Liver (tissue), 10 donors: ENCODE measurements at places on chromosomes 5 and 9. TPM values are rescaled to one million over a fixed set of nuclear protein-coding genes. Genes with fewer than 3 reads are reported as not detected.

- no peak for DNase-seq
Measured at GRCh38 chr5:172637110-172637580, 3.9 kb upstream of the NEURL1B start.

- peak; percentile 83 for DNase-seq
Measured at GRCh38 chr9:89000973-89001916, 10.0 kb downstream of the S1PR3 start.

GRCh38 chr5:172730981-172731679 is 39.9 kb downstream of the DUSP1 start:
- no peak for DNase-seq

DNA sequence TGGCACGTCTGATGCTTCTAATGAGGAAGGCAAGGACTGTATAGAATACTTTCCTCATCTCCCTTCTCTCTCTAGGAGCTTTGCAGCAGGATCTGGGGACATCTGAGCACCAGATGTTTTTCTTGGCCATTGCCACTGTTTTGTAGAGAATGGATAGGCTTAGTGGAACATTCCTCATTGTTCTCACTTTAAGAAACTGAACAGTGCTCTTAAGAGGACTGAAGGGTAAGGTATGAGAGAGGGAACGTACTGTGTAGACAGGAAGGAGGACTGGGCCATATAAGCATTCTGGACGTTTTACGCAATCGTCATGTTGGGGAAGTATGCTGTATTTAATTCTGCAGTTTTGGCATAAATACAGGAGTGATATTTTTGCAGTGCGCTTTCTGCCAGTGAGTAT is 70.6 kb downstream of the SMARCA2 start:
- DNase-seq = no peak

- DNase-seq = no peak
Measured at GRCh38 chr9:97735070-97735600, 38.0 kb upstream of the XPA start.

GRCh38 chr9:115194216-115194615 is 76.3 kb upstream of the TNC start:
- no peak for DNase-seq

- no peak for DNase-seq
Measured at GRCh38 chr9:33993104-33993503, 55.6 kb downstream of the UBAP2 start.

- DNase-seq = no peak
Measured at GRCh38 chr9:124590889-124591641, 83.9 kb upstream of the NR5A1 start.

DNA sequence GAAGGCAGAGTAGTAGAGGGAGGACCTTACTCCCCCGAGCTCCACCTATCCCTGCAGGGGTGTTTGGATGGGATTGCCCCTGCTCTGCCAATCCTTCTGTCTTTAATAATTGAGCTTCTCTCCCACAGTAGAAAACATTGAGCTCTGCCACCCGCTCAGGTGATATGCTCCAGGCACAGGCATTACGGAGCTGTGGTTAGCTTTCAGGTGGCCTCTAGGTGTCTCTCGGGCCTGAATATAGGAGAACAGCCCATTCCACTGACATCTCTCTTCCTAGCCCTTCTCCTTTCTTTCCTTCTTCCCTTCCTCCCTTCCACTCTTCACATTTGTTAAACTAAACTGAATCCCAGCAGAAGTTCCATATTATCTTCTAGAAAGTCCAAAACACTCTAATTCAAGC is 203.4 kb downstream of the SYK start:
- DNase-seq = no peak

- peak; percentile 62 for DNase-seq
Measured at GRCh38 chr9:137127301-137128157, 11.4 kb upstream of the GRIN1 start.

DNA sequence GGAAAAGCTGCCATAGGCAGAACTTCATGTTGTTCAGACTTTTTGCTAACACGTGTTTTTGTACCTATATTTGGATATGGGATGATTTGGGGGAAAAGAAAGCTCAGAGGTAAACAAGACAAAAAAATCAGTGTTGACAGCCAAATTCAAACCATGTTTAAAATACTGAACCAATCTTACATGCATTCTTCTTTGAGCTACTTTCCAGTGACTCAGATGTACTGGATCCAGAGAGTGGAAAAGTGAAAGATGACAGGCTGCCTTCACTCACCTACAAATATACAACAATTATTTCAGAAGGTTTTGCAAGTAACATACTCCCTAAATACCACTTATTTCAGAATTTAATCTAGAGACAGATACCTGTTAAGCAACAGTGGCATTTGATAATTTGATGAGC is 165.7 kb downstream of the MPDZ start:
- no peak for DNase-seq

DNA sequence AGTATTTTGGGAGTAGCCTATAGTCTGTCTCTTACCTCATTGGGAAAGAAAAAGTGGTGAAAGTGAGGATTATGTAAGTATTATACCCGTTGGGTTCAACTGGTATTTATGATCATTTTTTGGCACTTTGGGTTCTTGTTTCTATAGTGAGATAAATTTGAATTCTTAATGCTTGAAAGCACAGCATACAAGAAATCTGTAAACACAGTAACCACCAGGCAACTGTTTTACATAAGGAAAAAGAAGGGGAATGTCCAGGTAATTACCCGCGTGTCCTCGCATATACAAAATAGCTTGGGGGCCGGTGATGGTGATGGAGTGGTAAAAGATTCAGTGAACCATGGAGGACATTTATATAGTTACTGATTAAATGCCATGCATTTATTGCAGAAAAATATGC is 60.5 kb downstream of the BASP1 start:
- no peak for DNase-seq

GRCh38 chr9:23769307-23769935 is 56.6 kb downstream of the ELAVL2 start:
- DNase-seq = no peak

GRCh38 chr9:6897898-6898302 is 140.1 kb downstream of the KDM4C start:
- DNase-seq = no peak

- DNase-seq = no peak
Measured at GRCh38 chr5:73605223-73606087, 20.5 kb upstream of the ARHGEF28 start.

GRCh38 chr5:169548315-169548714 is 35.3 kb upstream of the SPDL1 start:
- DNase-seq = no peak

DNA sequence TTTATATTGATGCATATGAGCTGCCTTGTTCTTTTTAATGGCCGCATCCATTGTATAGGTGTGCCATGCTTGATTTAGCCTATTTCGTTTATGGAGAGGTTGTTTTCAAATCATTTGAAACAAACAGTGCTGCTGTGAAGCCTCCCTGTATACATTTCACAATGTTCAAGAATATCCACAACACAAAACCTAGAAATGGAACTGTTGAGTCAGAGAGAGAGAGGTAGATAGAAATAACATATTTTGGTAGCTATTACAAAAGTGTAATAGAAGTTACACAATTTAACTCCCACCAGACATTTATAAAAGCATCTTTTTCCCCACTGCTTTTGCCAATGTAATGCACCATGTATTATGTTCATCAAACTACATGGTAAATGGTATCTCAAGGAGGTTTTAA is 82.0 kb downstream of the FRMD3 start:
- DNase-seq = no peak

DNA sequence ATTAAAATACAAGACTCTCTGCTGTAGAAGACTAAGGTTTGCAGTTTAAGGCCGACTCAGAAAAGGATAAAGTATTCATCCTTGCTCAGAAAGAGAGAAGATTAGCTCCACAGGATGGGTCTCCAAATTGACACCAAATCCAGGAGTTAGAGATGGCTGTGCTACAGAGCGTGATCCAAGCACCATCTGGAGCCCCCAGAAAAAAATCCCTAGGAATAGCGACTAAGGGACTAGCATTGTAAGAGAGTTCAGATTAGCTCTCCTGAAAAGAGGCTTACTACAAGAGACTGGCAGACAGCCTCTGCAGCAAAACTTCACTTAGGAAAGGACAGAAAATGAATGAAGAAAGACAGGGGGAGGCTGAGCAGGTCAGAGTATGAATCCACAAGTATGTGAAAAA is 3.7 kb downstream of the SIL1 start:
- DNase-seq = no peak

DNA sequence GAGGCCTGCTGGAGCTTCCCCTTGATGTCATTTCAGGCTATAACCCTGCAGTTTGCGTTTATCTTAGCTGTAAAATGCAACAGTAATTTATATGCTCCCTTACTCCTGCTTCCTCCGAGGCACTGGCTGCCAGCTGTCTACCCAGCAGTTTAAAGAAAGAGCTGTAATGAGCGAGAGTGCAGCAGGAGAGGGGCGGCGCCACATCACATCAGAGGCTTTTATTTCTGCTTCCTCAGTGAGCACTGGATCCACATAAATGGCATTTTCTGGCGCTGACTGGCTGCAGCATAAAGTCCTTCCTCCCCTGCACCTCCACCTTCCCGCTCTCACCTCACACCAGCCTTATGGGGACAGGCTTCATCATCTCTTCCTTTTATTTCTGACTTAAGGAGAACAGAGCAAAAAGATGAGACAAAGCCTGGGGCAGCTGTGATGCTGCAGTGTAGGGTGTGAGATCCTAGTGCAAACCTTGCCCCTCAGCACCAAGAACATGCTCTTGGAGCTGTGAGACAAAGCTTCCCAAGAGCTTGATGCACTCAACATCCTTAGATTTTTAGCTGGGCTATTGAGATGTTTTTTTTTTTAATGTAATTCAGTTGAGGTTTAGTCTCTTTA is 829.6 kb upstream of the ZNF608 start:
- DNase-seq = no peak

DNA sequence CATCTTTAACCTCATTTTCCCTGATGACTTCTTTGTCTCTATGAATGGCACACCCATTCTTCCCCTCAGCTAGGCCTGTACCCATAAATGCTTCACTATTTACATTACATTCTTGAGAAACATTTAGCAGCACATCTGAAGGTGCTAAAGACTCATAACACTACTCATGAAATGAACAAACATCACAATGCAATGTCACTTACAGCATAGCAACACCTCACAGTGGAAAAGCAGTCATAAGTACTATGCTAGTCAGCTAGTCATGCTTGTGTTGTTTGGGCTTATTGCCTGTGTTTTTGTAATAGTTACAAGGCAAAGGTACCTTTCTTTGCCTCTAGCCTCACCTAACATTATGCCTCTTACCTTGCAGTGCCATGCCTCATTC is 228.9 kb downstream of the KIAA0825 start:
- DNase-seq = no peak

GRCh38 chr5:38938424-38938823 is 92.6 kb downstream of the OSMR start:
- no peak for DNase-seq

- DNase-seq = no peak
Measured at GRCh38 chr9:92564982-92565381, 29.2 kb upstream of the ECM2 start.

HSD17B3 gene
- 1.6 TPM for polyA plus RNA-seq

CARD9 gene
- polyA plus RNA-seq = 0.25 TPM

GGTA1 gene
- 2.5 TPM for polyA plus RNA-seq

WDR38 gene
- polyA plus RNA-seq = not detected

CATSPER3 gene
- 0.37 TPM for polyA plus RNA-seq

NUTM2F gene
- polyA plus RNA-seq = not detected

FGFR4 gene
- 42.3 TPM for polyA plus RNA-seq

ADCY2 gene
- not detected for polyA plus RNA-seq
